ENCODE measurements at places on chromosomes 5 and 9. TPM values are rescaled to one million over a fixed set of nuclear protein-coding genes. Genes with fewer than 3 reads are reported as not detected.

AIF1L gene
- total RNA-seq, result 0.10 TPM

TMEM252 gene
- total RNA-seq, result not detected

ENTPD2 gene
- total RNA-seq, result not detected

QRFP gene
- not detected for total RNA-seq

MEGF10 gene
- 0.02 TPM for total RNA-seq

SLC46A2 gene
- not detected for total RNA-seq

PRRX2 gene
- 1.5 TPM for total RNA-seq

DBH gene
- not detected for total RNA-seq

GPRIN1 gene
- 2.6 TPM for total RNA-seq

KLHL3 gene
- 3.8 TPM for total RNA-seq

PRSS3 gene
- not detected for total RNA-seq

ADAMTS19 gene
- total RNA-seq, result not detected

SLC6A19 gene
- not detected for total RNA-seq

DDX4 gene
- 0.83 TPM for total RNA-seq

ASS1 gene
- total RNA-seq, result 8.0 TPM

IL13 gene
- 130 TPM for total RNA-seq

GADD45G gene
- total RNA-seq, result 34.2 TPM

PPP3R2 gene
- total RNA-seq, result not detected

HBEGF gene
- 39.1 TPM for total RNA-seq

NRARP gene
- 1.5 TPM for total RNA-seq

PCDHGA12 gene
- total RNA-seq, result 0.12 TPM

C5orf52 gene
- total RNA-seq, result not detected

ITGA1 gene
- 8.3 TPM for total RNA-seq

SGCD gene
- not detected for total RNA-seq

OCLN gene
- total RNA-seq, result 0.34 TPM

PHF24 gene
- total RNA-seq, result not detected

TAF11L9 gene
- not detected for total RNA-seq

SIMC1 gene
- total RNA-seq, result 35.8 TPM

OMD gene
- total RNA-seq, result not detected

PAPPA gene
- not detected for total RNA-seq
